Neural crest cell (in vitro differentiated cells): ENCODE measurements at places on chromosomes 5 and 9.

GRCh38 chr9:135146766-135147473, 59.5 kb downstream of the OLFM1 start:
- no peak for DNase-seq

DNA sequence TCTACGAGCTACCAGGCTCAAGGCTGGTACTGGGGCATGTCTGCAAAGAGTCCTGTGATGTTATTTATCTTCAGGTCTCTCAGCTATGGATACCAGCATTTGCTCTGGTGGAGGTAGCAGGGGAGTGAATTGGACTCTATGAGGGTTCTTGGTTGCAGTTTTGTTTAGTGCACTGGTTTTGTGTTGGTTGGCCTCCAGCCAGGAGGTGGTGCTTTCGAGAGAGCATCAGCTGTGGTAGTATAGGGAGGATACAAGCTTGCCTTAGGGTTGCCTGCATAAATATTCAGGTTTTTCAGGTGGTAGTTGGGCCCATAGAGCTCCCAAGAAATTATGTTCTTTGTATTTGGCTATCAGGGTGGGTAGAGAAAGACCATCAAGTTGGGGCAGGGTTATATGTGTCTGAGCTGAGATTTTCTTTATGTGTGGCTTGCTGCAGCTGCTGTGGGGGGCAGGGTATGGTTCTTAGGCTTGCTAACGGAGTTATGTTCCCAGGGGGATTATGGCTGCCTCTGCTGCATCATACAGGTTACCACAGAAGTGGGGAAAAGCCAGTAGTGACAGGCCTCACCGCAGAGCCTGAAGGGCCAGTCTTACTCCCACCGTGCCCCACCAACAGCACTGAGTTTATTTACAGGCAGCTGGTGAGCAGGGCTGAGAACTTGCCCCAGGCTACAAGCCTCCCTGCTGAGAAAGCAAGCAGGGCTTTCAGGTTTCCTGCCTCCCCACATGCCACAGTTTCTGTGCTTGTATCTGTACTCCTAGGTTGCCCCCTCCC, 9.7 kb upstream of the RIOK2 start:
- DNase-seq: no peak

- DNase-seq: no peak
Measured at GRCh38 chr5:32531885-32532520, 53.4 kb upstream of the SUB1 start.

GRCh38 chr9:124220946-124221451, 36.8 kb upstream of the NEK6 start:
- no peak for DNase-seq

GRCh38 chr5:133686566-133686965, 74.2 kb upstream of the FSTL4 start:
- DNase-seq: no peak

- peak; percentile 12 for DNase-seq
Measured at GRCh38 chr5:146877783-146878475, 628 bp downstream of the PPP2R2B start.

- no peak for DNase-seq
Measured at GRCh38 chr9:3308609-3309008, 217.2 kb downstream of the RFX3 start.

GRCh38 chr9:93592008-93592642, 15.7 kb downstream of the PHF2 start:
- DNase-seq: no peak

DNA sequence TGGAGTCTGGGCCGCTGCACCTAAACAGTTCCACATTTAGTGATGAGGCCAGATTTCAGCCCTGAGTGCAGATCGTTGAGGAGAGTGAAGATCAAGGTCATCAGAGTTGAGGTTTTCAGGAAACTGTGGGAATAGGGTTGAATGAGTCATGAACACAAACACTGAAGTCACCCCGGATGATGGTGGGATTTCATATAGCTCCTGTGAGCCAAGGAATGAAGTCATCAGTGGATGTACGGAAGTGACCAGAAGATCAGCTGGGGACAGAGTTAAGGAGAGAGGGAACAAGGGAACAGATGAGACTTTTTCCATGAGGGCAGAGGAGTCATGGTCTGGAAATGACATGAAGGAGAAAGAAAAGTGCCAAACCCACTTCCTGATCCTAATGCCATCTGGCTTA, 36.5 kb downstream of the PALM2AKAP2 start:
- DNase-seq: no peak

- DNase-seq: no peak
Measured at GRCh38 chr9:117355542-117355941, 59.3 kb downstream of the ASTN2 start.

- DNase-seq: no peak
Measured at GRCh38 chr9:121266906-121267650, 884 bp upstream of the GSN start.

GRCh38 chr5:126718236-126718868, 58.6 kb upstream of the LMNB1 start:
- DNase-seq: no peak

- no peak for DNase-seq
Measured at GRCh38 chr5:95655575-95655974, 9.0 kb downstream of the RFESD start.

DNA sequence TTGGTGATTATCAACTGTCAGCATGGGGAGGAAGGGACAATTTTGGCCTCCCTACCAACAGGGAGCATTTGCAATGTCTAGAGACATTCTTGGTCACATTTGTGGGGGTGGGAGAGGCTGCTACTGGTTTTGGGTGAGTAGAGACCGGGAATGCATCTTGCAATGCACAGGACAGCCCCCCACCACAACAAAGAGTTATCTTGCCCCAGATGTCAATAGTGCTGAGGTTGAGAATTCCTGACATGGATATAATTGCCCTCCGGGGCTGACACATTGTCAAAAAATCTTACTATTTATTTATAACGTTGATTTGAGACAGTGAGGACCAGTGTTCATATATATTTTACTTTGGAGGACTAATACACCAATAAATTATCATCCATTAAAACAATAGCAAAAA, 316.1 kb downstream of the PSAT1 start:
- DNase-seq: no peak

- no peak for DNase-seq
Measured at GRCh38 chr9:13570068-13570974, 290.8 kb upstream of the MPDZ start.

- DNase-seq: no peak
Measured at GRCh38 chr9:11374926-11375325, 762.1 kb upstream of the PTPRD start.

DNA sequence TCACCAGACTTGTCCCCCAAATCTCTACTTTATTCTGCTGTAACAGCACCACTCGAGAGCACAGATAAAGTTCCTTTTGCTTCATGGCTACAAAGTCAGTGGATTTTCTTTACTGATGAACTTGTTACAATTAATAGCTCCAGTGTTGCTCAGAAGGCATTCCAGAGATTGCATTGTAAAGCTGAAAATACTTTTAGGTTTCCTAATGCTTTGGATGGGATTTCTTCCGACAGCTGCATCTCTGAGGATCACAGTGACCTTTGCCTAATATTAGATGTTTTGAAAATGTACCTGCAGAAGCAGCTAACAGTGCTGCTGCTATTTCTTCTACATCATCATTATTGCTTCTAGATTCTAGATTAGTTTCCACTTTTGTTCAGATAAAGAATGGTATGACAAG, 58.8 kb upstream of the TMEM171 start:
- no peak for DNase-seq

DNA sequence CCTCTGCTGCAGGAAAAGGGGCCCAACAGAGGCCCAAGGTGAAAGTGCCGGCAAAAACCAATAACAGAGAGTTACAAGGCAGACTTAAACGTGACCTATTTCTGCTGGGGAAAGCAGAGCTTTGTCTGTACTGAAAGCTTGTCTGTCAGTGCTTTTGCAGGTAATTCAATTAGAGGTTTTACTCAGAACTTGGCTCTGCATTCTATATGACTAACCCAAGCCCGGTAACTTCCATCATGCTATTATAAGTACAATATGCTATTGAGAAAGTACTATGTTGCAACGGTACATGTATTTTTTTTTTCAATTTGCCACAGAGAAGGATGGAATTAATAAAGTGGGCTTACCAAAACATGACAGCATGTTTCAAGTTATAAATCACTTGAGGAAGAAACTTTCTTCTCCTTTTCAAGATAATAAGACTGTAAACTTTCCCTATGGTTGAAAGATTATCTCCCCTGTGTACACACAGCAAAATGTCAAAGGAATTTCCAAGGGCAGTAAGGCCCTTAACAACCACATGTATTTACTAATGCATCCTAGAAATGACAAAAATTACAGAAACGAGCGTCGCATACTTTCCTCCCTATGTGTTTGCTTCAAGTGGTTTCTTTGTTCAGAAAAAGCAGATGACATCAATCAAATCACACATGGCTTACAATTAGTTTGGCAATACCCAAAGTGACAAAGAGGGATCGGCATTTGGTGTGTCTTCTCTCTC, 282.4 kb downstream of the EFNA5 start:
- DNase-seq: no peak

GRCh38 chr5:132816554-132816953, 3.5 kb downstream of the SOWAHA start:
- DNase-seq: no peak

DNA sequence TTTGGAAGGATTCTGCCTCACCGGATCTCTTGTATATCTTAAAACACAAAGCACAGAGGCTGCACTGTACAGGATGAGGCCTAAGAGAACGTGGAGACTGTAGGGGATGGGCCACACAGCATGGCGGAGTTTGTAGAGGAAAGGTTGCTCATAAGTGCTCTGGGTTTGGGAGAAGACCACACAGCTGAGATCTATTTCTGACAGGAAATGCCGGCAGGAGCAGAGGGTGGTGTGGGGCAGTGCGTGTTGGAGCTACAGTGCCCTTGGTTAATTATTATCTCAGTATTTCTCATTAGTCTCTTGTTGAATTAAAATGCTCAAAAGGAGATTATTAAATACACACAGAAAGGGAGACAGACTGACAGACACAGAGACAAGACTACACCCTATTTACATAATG, 9.6 kb downstream of the PALM2AKAP2 start:
- DNase-seq: no peak

DNA sequence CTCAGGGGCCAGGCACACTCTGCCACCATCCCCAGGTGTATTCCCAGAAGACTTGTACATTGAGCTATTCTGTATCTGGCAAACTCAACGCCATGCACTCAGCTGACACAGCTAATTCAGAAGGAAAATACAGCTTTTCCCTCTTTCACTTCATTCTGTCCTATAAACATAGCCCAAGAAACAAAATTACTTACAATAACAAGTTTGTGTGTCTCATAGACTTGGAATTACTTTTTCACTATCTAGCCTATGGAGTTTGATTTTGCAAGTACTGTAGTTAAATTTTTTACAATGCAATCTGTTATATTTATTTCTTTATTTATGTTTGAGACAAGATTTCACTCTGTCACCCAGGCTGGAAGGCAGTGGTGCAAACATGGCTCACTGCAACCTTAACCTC, 125.1 kb upstream of the KLF9 start:
- DNase-seq: no peak

DNA sequence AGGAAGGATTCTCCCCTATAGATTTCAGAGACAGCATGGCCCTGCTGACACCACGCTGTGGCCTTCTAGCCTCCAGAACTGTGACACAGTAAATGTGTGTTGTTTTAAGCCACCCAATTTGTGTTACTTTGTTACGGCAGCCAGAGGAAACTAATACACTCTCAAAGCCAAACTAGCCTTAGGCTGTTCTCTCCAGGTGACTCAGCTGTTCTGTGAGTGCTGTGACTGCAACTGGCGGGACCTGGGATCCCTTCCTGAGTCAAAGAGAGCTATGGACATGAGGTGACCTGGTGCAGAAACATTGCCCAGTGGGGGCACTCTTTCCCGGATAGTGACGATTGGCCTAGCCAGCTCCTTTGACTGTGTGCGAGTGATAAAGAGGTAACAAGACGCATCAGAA, 14.0 kb upstream of the MLANA start:
- no peak for DNase-seq

- DNase-seq: no peak
Measured at GRCh38 chr9:107740088-107740980, 250.8 kb upstream of the KLF4 start.

DNA sequence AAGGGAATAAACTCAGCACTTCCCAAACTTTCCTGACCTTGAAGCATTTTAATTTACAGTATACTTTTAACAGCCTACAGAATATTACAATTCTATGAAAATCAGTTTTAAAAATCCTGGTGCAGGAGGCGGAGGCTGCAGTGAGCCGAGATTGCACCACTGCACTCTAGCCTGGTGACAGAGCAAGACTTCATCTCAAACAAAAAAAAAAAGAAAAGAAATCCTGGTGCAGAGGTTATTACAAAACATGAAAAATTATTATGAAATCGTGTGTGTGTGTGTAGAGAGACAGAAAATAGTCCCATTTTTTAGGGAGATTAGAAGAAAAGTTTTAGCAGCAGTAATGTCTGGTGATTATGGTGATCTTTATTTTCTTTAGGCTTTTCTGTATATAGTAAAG, 26.9 kb downstream of the GOLPH3 start:
- DNase-seq: no peak

- no peak for DNase-seq
Measured at GRCh38 chr5:17891881-17892280, 257.6 kb downstream of the TAF11L14 start.

- no peak for DNase-seq
Measured at GRCh38 chr5:53950621-53951020, 359.8 kb downstream of the ARL15 start.

GRCh38 chr5:88675708-88676636, 207.0 kb downstream of the MEF2C start:
- peak; percentile 67 for DNase-seq

GRCh38 chr5:151810449-151810848, 38.7 kb downstream of the G3BP1 start:
- no peak for DNase-seq

DNA sequence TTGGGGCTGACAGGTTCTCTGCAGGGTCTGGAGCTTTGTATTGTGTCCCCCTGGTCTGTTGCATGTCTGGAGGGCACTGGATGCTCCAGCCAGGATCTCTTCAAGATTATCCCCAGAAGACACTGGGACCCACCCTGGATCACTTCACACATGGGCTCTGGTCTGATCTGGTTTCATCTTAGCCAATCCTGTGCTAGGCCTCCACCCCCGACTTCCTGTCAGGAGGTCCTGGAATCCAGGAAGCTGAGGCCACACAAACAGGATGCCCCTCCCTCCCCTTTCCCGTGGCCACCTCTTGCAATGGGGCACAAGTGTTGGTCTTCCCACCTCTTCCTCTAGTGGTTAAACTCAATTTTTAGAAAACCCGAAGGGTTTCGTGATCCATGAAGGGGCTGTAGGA, 242.6 kb upstream of the MVB12B start:
- no peak for DNase-seq

DNA sequence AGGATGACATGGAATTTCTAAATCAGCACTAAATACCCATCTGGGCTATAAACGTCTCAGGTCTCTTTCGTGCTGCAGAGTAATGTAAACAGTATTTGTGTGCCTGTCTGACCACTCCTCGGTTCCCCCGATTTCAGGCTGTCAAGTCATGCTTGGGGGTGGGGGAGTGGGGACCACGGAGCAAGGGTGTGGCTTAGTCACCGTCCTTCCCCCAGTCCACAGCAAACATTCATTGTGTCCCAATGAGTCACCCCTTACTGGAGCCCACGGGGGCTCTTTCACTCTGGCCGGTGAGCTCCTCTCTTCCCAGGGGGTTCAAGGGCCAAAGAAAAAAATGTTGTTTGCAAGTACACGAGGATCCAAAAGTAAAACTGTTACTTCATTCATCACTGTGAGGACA, 72.4 kb upstream of the ICE1 start:
- no peak for DNase-seq

GRCh38 chr9:134177624-134178393, 13.4 kb upstream of the RNU6ATAC start:
- no peak for DNase-seq
